ENCODE measurements at places on chromosomes 3 and 15. TPM values are rescaled to one million over a fixed set of nuclear protein-coding genes. Genes with fewer than 3 reads are reported as not detected.

The ASB14 gene
- 0.04 TPM for total RNA-seq

The BLM gene
- 15.4 TPM for total RNA-seq

DNA sequence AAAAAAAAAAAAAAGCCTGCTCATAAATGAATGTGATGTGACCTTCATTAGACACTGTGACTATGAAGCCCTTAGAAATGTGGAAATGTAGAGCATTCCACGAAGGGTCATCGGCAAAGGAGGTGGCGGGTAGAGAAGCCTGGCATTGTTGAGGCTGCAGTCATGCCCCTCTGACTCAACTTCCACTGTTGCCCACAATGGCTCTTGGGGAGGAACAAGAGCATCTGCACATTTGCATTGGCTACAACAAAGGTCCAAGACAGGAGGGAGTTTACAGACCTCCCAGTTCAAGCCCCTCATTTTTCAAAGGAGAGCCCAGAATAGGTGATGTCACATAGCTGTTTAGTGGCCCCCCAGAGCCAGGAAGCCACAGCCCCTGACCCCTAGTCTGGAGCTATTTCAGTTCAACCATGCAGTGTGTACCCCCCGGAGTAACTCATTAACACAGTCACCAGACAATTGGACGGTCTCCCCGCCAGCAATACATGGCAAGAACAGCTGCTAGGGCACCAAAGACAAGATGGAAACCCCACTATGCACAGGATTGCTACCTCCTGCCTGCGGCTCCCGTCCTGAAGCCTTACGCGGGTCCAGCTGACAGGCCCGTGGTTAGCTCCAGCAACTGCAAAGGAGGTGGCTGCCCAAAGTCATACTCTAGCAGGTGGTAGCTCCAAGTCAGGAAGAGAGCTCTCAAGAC is 56.2 kb downstream of the SH3BP5 start:
- no peak for DNase-seq

DNA sequence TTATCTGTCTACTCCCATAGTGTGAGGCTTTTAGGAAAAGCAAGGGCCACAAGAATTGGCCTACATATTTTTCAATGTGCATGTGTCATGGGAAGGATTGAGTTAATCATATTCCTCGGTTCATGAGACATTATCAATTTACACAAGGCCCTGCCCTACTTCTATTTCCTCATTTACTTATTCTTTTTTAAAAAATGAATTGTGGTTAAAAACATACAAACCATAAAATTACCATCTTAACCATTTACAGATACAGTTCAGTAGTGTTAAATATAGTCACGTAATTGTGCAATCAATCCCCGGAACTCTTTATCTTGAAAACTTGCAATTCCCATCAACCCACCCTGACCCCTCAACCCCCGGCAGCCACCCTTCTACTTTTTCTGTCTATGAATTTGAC is 284.0 kb upstream of the GADL1 start:
- no peak for DNase-seq

DNA sequence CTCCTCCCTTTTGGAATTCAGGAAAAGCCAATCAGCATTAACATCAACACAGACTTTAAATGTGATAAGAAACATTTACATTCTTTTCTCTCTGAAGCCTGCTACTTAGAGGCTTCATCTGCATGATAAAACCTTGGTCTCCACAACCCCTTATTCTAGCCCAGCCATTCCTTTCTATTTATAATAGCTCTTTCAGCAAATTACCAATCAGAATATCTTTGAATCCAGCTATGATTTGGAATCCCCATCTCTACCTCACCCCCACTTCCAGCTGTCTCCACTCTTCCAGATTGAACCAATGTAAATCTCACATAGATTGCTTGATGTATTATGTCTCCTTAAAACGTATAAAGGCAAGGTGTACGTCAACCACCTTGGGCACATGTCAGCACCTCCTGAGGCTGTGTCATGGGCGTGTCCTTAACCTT is 139.7 kb downstream of the TUSC7 start:
- DNase-seq: no peak

DNA sequence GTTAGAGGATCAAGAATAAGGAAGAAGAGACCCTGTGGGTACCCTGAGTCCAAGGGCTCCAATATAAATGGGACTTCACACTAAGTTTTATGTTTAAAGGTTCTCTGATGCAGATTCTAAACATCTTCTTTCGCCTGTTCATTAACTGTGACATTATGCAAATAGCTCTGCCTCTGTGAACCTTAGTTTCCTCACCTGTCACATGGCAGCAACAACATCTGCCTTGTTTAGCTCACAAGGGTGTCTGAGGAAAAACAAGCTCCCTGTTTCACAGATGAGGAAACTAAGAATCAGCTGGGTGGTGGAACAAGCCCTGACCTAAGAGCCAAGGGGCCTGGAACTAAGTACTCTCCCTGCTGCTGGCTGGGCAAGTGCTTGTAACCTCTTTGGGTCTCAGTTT is 40.8 kb downstream of the GOLGA6L1 start:
- no peak for DNase-seq

GRCh38 chr15:35218215-35218614 is 133.1 kb upstream of the NANOGP8 start:
- DNase-seq: no peak

DNA sequence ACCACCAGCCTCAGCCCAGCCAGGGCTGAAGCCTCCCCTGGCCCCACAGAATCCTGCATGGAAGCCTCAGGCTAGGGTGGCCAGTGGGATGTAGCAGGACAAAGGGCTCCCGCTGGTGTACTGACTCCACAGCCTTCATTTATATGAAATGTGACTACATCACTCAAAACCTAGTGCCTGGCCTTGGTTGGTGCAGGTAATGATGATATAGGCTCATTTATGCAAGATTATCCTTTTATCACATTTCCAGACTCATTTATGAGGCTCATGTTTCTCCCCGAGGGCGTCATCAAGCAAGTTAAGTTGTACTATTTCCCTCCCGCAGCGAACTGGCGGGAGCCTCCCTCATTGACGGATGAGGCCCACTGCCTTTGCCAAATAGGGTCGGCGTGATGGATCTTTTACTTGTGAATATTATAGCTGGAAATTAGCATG is 179.1 kb upstream of the SMAD3 start:
- DNase-seq: no peak

GRCh38 chr3:155138677-155139076 is 58.6 kb downstream of the MME start:
- DNase-seq: no peak

DNA sequence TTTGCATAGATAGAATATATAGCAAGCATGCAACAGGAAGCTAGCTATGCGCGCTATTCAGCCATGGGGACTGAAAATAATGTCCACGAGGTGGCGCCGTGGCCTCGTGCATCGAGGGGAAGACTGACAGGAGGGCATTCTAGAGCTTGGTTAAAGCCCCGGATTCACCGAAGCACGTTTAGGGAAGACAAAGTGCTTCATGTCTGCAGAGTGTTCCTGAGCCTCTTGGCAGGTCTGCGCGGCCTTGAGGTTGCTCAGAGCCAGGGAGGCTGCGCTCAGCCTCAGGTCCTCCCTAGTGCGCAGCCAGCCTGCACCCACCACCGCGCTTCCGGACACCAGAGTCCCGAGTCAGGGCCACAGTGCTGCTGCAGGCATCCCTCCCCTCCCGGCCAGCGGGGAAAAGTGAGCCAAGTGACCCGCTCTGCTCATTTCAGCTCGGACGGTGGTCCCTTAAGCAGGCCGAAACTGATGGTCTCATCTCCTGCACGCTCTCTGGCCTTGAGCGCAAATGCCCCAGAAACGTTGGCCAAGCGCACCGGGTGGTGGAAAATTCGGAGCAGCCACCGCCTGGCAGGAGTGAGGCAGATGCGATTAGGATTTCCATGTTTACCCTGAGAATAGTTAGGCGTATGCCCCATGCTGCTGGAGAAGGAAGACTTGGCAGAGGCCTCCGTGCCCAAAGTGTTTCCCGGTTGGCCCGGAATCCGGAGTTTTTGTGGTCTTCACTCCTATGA is 24.8 kb downstream of the GABRA5 start:
- DNase-seq: peak; percentile 80

DNA sequence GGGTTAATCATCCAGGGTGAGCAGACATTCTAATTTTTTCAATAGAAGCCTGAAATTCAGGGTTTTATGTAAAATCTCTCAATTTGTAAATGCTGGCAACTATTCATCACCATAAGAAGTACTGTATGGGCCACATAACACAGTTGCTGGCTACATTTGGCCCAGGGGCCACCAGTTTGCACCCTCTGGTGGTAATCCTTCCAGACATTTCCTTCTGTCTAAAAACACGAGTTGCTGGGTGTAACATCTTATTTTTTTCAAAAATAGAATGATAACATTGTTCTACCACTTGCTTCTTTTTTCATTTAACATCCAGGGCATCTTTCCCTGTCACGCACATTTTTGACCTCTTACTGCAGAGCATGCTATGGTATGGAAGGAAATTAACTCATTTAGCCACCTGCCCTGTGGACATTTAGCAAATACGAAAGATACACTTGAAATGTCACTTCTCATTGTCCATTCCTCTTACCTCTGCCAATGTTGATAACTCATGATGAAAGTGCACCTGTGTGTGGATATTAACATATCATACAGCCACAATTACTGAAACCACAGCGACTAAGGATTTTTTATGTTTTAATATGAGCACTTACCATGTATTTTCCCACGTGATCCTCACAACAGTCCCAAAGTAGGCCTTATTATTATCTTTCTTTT is 117.5 kb upstream of the ARHGEF3 start:
- DNase-seq: peak; percentile 62

DNA sequence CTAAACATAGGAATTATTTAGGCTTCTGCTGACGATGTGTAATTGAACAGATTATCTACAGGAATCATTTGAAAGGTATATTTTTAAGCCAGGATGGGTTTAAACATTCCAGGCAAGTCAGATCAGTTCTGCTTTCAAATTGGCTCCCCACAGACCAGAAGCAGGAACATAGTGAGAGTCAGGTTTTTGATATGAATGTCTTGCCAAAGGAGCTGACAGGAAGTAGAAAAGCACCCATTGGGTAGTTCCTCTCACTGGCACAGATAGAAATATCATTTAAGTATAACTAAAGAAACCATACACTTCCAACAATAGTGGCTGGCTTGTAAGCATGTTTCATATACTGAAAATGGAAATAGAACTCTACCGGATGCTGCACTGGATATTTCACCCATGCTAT is 95.2 kb downstream of the CLDN1 start:
- no peak for DNase-seq

All from Karpas-422 (cell line).